ENCODE measurements at places on chromosomes 12 and 14.

DNA sequence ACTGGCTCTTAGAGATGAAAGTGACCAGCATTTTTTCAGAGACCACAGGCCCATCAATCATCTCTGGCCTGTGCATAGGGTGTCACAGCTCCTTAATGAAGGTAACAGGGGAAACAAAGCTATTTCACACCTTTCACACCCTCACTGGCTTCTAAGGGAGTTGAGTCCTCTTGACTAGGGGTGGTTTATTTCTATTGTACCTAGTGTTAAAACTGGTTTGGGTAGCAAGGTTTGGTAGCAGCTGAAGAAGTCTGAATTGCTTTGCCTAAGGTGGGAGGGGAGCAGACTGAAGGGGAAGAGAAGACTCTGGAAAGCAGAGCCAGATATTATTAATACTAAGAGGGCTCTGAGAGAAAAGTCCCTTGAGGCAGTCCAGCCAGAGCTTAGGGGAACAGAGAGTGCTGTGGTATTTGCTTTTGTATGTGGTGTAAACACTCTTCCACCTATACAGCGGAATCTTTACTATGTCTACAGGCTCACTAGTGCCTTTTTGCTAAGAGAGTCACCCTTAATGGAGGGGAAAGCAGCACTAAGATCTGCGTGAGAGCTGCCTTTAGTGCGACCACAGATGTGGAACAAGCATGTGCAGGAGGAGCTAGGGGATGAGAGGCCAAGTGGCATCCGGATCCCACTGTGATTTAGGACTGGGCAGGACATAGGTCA lies 95.8 kb downstream of the STXBP6 start:
- DNase-seq = no peak

DNA sequence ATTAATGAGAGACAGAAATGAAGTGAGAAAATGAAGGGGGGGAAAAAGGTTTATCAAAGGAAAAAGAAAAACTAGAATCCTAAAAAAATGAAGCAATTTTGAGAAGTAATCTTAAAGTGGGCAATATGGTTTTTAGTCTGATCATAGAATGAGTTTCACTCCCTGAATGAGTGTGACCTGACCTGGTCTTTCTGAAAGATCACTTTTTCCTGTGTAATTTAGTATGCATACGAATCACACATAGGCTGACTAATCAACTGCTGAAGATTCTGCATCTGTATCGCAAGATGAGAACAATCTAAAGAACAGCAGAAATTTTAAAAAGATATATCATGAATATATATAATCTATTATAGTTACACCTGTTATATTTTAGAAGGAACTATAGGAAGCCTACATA lies 11.3 kb downstream of the GNPTAB start:
- DNase-seq = no peak

DNA sequence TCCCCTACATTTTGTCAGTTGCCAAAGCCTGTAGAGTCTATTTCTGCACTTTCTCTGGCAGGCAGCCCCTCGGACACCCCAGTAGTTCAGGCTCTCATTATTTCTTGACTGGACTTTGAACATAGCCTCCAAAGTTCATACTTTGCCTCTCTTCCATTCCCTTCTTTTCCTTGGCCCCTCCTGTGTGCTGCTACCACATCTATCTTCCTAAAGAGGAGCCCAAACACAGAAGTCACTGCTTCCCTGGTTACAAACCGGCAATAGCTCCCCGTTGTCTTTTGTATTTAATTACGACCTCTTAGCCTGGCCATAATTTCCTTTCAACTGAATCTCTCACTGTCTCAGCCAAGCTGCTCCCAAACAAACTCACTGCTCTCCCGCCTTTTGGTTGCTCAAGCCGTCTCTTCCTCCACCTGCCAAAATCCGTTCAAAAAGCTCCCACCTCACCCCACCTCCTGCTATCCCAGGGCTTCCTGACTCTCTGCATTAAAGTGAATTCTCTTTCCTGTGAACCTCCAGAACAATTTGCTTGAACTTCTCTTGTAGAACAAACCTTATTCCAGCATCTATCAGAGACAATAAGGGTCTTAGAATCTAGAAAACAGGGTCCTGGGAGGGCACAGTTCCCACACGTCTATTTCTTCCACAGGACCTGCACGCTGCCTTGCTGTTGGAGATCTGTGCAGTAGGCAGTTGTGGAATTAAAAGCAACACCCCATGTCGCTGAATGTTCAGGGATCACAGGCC lies 46.9 kb downstream of the PRMT8 start:
- DNase-seq = no peak

DNA sequence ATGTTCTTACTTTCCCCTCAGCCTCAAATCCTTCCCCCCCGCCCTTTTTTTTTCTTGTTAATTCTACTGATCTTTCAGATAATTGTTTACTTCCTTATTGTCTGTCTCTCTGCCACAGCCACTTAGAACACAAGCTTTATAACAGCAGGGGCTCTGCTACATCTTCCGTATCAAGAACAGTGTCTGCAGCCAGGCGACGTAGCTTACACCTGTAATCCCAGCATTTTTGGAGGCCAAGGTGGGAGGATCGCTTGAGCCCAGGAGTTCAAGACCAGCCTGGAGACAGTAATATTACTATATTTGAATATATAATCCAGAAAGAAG lies 5.4 kb downstream of the SOS2 start:
- no peak for DNase-seq

DNA sequence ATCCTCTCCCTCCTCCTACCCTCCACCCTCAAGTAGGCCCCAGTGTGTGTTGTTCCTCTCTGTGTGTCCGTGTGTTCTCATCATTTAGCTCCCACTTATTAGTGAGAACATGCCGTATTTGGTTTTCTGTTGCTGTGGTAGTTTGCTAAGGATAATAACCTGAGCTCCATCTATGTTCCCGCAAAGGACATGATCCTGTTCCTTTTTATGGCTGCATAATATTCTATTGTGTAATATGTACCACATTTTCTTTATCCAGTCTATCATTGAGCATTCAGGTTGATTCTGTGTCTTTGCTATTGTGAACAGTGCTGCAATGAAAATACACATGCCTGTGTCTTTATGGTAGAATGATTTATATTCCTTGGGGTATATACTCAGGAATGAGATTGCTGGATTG lies 30.5 kb downstream of the JDP2 start:
- no peak for DNase-seq

Measured in osteoblast (primary cell).